ENCODE measurements at places on chromosomes 1 and 21.

DNA sequence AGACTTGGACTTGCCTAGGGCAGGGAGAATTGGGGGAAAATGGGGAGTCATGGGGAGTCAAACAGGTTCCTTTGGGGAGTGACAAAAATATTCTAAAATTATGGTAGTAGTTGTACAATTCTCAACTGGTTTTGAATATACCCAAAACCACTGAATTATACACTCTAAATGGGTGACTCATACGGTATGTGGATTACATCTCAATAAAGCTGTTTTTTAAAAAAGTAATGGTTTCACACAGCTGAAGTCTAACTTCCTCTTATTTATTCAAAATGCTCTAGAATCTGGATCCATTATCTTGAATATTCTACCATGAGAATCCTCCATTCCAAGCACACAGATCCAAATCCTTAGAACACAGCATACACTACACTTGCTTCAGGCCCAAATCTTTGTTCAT lies 11.1 kb downstream of the EIF4G3 start:
- no peak for DNase-seq

DNA sequence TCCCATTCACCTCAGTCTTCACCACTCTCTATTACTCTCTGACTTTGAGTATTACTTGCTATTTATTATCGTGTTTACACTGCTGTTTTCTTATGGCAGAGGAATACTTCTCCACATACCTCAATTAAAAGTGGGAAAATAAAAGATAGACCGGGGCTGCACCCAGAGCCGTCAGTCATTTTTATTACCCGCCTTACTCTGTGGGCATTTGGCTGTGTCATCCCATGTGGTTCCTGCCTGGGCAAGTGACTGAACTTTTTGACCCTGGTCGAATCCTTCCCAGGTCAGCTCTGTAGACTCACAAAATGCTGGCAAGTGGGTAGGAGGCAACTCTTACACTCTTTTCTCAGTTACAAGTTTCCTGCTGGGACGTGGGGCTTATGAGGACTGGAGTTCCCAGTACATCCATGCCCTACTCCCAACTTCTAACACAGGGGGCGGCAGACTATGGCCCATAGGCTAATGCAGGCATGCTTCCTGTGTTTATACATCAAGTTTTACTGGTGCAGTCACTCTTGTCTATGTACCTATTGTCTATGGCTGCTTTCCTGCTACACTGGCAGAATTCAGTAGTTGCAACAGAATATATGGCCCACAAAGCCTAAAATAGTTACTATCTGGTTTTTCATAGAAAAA lies 69.5 kb upstream of the KCND3 start:
- DNase-seq, result no peak

GRCh38 chr1:17161137-17161740 lies 42.0 kb upstream of the PADI2 start:
- DNase-seq, result no peak

DNA sequence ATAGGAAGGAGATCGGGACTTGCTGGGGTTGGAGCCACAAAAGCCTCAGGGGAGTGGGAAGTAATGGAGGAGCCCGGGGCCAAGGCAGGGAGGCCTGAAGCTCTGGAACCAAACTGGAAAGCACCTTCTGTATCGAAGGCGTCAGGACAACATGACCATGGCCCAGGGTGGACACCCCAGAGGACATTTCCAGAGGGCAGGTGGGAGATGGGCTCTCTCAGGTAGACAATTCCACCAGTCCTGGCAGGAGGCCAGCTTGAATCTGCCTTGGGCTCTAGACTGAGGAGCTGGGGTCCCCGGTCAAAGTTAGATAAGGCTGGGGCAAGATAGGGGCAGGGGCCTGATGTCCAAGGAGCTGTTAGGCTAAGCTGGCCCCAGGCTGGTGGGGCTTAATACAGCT lies 104.9 kb upstream of the EDN2 start:
- DNase-seq, result no peak

DNA sequence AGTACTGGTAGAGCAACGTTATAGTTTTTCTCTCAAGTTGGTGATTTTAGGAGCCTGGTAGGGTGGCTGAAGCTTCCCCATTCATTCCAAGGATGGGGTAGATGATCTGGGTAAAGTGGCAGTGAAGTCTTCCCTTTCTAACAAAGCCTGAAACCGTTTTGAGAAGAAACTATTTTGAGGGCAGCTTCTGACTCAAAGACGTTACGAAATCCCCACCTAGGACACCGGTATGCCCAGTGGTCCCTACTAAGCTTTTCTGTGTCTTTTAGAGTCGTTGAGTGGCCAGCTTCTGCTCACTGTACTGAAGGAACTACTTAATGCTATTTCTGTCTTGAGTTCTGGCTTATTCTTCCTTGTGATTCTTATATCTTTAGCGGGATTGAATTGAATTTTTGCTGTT lies 1.4 kb downstream of the WDTC1 start:
- DNase-seq, result no peak

DNA sequence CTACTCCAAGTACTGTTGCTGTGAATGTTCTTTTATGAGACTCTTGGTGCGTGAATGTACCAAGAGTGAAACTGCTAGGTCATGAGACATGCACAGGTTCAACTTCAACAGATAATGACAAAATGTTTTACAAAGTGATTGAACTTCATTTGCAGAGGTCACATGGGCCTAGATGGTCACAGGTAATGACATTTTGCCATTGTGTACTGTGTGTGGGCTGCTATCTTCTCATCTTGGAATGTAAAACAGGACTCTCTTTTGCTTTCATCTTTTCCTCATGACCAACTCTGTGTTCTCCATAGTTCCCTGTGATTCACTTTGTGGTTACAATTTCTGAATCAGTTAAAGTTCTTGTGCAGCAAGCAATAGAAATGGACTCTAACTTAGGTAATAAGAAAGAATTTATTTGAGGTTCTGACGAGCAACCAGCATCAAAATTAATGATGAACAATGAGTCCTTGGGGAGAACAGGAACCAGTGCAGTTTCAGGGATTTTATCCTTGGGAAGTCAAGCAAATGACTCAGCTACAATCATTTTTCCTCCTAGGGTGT lies 16.2 kb upstream of the TSNAX start:
- no peak for DNase-seq

- no peak for DNase-seq
Observed at GRCh38 chr21:42161956-42162681, 56.8 kb upstream of the ABCG1 start.

DNA sequence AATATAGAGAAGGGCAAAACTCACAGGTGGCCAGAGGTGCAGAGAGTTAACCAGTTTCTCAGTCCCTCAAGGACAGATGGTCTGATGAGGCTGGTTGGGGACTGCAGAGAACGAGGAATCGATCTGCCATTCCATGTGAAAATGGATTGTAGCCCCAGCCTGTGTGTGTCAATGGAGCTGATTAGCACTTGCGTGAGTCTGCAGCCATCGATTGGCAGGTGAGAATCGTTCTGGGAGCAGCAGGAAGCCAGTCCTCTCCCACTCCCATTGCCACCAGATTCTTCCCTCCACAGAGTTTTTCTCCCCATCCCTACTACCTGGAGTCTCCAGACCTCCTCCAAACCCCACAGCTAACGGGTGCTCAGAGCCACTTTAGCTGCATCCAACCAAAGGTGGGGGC lies 18.3 kb upstream of the PSMB2 start:
- DNase-seq, result no peak

DNA sequence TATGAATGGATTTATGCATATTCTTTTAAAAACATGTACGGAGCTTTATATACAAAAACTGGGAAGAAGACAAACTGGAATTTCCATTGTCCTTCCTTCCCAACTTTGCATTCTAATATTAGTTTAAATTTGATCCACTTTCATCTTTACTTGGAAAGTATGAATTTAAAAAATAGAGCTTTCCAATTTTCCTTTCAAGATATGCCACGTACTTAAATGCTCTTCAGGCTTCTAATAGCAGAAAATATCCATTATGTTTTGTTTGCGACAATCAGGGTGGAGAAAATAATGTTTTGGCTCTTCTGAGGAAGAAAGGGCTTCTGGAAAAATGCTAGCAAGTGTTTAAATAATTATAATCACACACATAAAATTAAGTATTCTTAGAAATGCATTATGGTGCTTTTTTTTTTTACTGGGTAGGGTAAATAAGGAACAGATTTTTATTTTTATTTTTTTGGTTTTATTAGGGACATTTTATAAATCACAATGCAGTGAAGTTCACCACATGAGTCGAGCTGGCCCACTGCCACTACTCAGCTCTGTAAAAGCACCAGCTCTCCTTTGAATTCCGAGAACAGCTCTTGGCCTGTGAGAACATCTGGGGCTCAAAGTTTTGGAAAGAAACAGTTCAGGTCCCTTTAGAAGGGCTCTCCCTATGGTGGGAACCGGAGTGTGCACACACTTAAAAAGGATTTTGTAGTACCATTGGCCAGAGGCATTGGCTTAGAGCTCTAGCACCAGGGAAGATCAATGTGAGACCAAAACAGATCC lies 287.4 kb upstream of the LYPLAL1 start:
- DNase-seq, result no peak

GRCh38 chr1:244356376-244356775 lies 95.3 kb downstream of the ADSS2 start:
- DNase-seq, result no peak

DNA sequence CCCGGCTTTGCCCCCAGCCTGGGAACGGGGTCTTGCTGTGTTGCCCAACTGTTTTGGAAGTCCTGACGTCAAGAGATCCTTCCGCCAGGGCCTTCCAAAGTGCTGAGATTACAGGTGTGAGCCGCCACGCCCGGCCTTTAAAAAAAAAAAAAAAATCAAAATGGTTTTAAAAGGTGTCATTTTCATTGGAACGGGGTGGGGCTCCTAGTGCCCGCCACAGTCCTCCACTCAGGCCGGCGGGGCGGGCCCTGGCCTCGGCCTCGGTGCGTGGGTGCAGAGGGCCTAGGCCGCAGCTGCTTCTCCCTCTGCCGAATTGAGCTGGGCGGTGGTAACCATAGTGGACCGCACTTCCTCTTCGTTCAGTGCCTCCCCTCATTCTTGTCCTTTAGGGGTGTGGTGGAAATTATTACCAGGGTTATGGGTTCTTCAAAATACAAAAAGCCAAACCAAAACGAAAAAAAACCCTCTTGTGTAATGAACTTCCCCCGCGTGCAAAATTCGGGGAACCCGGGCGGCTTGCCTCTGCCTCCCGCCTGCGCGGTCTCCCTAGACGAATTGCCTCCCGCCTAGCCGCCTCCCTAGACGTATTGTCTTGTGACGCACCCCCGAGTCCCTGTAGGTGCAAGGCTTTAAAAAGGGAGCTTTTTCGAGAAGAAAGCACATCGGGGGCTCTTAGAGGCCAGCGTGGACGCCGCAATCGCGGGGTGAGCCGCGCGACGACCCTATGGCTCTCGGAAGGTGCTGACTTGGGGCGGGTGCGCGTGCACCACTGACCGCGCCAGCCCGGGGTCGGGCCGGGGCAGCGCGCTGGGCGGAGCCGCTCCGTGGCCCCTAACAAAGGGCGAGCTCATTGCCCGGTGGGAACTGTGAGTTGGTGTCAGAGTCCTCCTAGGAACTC lies 10.5 kb upstream of the SPEN start:
- DNase-seq, result peak; percentile 58

GRCh38 chr1:201553496-201554189 lies 14.7 kb downstream of the NAV1 start:
- no peak for DNase-seq

All from upper lobe of left lung (tissue), 6 donors.